Daoy (cell line): ENCODE measurements at places on chromosomes 1 and 21.

GRCh38 chr21:26032263-26032662 is 138.3 kb downstream of the APP start:
- peak; percentile 9 for DNase-seq

- DNase-seq, result peak; percentile 86
Observed at GRCh38 chr1:184805667-184806295, 51.1 kb upstream of the EDEM3 start.

- no peak for DNase-seq
Observed at GRCh38 chr1:19797827-19798226, 1.9 kb downstream of the TMCO4 start.

- peak; percentile 83 for DNase-seq
Observed at GRCh38 chr1:35505911-35506798, 51.0 kb downstream of the KIAA0319L start.

- no peak for DNase-seq
Observed at GRCh38 chr1:40312238-40313205, 4.6 kb downstream of the COL9A2 start.

DNA sequence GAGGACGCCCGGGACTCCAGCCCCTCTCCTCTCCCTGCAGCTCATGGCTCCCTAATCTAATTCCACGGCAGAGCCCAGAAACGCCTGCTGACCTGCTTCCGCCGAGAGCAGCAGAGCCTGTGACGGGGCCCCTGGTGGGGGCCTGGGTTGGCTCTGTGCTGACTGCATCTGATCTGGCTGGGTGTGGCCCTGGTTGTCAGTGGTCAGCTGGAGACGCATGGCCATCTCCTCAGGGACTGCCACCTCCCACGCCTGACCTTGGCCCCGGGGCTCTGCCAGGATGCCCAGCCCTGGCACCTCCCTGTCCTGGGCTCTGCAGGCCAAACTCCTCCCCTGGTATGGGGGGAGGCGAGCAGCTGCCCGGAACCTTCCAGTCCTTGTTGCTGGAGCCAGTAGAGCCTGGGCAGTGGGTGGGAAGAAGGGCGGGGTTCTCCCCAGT is 1.1 kb upstream of the PLCH2 start:
- no peak for DNase-seq

DNA sequence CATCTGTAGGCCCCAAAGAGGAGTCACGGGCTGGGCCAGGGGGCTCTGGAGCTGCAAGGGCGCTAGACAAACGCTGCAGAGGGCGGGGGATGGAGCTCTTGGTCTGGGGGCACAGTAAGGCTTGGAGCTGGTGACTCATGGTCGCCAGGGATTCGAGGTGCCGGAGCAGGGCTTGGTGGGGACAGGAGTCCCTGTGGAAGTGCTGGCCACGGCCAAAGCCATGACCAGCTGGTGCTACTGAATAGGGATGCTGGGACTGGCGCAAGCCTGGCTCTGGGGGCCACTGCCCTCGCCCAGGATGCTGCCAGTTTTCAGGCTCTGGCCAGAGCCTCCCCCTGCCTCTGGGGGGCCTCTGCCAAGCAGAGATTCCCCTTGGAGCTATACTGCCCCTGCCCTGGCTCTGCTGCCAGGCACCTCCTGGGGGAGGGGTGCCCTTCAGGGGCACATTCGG is 25.2 kb downstream of the SPOCD1 start:
- DNase-seq, result no peak

DNA sequence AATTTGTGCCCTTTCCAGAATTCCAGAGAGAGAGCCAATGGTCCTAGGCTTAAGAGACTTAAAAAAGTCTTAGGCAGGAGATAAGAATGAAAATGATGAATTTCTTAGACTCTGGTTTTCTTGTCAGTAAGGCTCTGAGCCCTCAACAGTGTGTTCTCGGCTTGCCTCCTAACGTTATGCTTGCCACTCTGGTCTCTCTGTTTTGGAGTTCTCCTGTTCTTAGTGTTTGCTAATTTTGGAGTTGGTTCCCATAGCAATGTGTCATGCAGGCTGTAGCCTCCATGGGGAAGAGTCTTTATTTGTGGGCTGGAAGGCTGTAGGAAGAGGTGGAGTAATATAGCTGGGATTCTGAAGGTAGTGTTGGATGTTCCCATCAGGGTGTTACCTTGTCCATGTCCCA is 19.9 kb downstream of the TBX19 start:
- no peak for DNase-seq

GRCh38 chr1:181083842-181084605 is 4.5 kb upstream of the IER5 start:
- DNase-seq, result peak; percentile 57

DNA sequence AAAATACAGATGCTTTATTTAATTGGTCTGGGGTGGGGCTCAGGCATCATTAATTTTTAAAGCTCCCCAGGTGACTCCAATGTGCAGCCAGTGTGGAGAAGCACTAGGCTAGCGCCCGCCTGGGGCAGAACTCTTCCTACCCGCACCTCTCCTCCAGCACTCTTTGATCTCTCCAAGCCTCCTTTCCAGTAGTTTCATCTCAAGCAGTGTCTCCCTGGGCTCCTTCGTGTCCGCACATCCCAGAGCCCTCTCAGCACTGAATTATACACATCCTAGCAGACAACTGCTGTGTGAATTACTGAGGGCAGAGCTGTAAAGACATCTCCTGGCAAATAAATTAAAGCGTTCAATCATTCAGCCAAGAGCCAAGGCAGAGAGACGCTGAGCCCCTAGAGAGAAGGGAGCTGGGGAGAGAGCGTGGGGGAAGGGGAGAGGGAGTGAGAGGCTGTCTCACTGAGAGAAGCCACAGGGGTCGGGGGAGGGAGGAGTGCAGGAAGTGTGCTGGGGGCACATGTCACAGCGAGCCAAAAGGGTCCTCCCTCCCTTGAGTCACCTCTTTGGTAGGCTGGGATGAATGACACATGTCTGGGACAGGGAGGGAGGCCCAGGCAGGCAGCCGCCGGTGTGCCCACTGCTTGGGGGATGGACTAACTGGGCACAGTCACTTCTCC is 21.0 kb upstream of the PARP1 start:
- DNase-seq, result peak; percentile 82

GRCh38 chr1:68908316-68908715 is 411.4 kb upstream of the DEPDC1 start:
- DNase-seq, result no peak

- DNase-seq, result peak; percentile 70
Observed at GRCh38 chr1:89799495-89799894, 21.3 kb upstream of the LRRC8D start.

DNA sequence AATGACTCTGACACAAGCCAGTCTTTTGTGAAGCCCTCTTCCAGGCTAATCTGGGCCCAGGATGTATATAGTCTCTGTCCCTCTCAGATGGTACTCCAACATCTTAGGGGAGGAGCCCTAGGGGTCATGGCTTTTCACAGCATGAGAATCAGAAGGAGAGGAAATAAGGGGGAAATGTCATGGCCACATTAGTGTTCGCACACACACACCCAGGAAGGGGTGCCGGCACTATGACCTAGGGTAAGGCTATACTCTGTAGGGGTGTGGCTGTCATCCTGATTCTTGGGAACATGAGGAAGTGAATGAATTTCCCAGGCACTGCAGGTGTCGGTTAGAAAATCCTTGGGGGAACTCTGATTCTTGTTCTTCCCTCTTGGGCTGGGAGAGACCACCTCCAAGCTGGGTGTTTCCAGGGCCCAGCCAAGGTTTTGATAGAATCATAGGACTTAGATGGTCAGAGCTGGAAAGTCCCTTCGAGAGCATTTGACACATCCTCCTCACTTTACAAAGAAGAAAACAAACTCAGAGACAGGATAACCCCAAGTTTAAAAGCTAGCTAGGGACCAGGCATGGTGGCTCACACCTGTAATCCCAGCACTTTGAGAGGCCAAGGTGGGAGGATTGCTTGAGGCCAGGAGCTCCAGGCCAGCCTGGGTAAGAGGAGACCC is 22.0 kb downstream of the GFI1 start:
- no peak for DNase-seq

DNA sequence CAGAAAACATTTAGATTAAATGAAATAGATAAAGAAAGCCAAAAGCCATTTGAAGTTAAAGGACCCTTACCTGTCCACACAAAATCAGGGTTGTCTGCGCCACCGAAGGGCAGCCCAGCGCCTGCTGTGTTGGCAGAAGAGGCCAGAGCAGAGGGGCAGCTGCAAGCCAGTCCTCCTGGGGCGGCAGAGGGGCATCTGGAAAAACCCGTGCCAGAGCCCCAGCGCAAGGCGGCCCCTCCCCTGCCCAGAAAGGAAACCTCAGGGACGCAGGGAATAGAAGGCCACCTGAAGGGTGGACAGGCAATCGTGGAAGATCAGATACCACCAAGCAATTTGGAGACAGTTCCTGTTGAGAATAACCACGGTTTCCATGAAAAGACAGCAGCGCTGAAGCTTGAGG is 10.7 kb downstream of the NDUFV3 start:
- DNase-seq, result no peak

GRCh38 chr1:27960762-27961645 is 1.2 kb downstream of the XKR8 start:
- DNase-seq, result no peak

- no peak for DNase-seq
Observed at GRCh38 chr1:51941528-51941927, 49.0 kb downstream of the RAB3B start.

DNA sequence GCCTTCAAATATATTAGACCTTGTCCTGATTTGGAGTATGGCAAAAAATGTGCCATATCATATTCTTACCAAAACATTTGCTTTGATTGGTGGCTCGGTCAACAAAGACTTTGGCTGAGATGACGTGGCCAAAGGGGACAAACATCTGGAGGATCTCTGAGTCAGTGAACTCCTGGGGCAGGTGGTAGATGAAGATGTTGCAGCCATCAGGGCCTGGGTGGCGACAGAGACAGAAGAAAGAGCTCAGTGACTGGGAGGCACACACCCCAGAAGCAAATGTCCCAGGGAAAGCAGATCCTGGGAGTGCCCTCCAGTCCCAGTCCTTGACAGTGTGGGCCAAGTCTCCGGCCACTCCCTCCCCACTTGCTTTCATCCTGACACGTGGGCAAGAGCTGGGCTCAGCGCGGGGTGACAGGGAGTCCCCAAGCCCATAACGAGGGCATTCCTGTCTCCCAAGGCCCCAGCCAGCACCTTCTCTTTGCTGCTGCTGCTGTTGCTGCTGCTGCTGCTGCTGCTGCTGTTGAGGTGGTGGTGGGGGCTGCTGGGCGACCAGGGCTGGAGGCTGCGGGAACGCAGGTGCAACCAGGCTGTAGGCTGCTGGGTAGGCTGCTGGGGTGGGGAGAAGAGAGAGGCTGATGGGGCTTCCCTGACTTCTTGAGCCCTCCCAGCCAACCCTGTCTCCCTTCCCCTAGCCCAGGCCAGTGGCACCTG is 10.7 kb downstream of the CELF3 start:
- peak; percentile 33 for DNase-seq

GRCh38 chr1:31368611-31369107 is 4.2 kb downstream of the FABP3 start:
- DNase-seq, result no peak

DNA sequence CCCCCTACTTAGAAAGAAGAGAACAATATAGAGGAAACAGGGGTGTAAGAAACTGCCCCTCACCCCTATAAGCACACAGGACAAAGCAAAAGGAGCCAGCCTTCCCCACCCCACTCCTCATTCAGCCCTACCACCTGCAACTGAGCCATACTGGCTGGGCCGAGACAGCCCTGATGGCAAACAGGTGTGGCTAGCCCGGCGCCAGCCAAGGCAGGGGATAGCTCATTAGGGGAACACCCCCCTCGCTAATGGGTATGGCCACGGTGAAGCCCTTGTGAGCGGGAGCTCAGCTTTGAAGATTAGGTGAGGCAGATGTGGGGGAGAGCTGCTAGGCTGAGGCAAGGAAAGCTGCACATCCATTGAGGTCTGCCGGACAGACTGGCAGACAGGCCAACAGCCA is 65.5 kb downstream of the ERI3 start:
- DNase-seq, result no peak

- no peak for DNase-seq
Observed at GRCh38 chr1:1144843-1145546, 28.7 kb upstream of the TTLL10 start.

GRCh38 chr21:45136927-45137611 is 62.7 kb downstream of the ADARB1 start:
- peak; percentile 89 for DNase-seq

- DNase-seq, result no peak
Observed at GRCh38 chr1:78304341-78304740, 186.4 kb upstream of the PTGFR start.

- DNase-seq, result no peak
Observed at GRCh38 chr21:24179110-24179509, 1428.2 kb downstream of the MRPL39 start.

DNA sequence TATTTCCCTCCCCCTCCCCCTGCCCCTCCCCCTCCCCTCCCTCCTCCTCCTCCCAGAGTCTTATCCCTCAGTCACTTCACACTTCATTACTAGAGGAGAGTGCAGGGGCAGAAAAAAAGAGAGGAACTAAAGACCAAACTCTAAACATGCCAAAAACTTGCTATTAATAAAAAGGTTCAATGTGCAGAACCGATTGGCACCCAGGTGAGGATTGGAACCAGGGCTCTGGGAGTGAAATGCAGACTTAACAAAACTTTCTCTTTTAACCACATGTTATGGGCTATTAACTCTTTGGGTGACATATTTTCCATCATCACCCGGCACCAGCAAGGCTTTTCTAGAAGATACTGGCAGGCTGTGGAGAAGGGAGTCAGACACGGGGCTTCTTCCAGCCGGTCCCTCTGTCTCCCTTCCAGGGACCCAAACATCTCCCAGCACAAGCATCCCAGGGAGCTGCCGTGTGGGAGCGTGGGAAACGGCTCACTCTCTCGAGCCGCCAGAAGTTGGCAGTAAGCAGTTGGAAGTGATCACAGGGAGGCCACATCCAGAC is 13.6 kb downstream of the NID1 start:
- no peak for DNase-seq

GRCh38 chr1:93426181-93426580 is 21.7 kb upstream of the FNBP1L start:
- DNase-seq, result no peak

DNA sequence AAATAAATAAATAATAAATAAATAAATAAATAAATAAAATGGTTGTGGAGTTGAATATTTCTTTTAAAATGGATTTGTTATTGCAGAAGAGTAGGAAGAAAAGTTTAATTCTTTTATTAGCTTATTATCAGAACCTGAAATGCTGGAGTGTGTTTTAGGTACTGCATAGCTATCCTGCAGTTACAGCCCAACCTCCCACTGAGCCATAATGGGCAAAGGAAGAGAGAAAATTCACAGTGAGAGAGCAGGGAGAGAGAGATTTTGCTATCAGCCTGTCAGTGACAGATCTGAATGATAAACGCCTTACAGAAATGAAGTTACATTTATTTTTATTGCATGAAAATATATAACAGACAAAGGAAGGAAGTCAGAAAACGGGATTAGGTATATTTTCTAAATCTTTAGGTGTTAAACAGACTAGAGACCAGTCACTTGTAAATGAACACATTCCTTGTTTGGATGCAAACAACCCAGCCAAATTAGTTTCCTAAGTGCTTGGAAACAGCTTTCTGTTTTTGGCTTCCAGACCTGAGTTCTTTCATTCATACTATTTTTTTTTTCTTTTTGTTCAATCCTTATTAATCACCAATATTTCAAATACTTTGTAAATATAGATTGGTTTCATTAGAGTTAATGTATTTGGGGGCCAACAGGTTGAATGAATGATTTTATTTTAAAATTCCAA is 425.3 kb downstream of the USP25 start:
- no peak for DNase-seq

GRCh38 chr1:66938613-66939012 is 13.8 kb downstream of the MIER1 start:
- DNase-seq, result no peak

- DNase-seq, result no peak
Observed at GRCh38 chr1:58982259-58982998, 198.6 kb upstream of the JUN start.

- no peak for DNase-seq
Observed at GRCh38 chr1:24424207-24424606, 8.6 kb downstream of the NIPAL3 start.
